ENCODE measurements at places on chromosomes 3 and 15. TPM values are rescaled to one million over a fixed set of nuclear protein-coding genes. Genes with fewer than 3 reads are reported as not detected.

GRCh38 chr3:174266476-174266875 lies 592.7 kb upstream of the NAALADL2 start:
- no peak for DNase-seq

Gene FAM219B
- total RNA-seq: 22.1 TPM

GRCh38 chr3:155110996-155111901 lies 31.1 kb downstream of the MME start:
- DNase-seq: peak; percentile 48

DNA sequence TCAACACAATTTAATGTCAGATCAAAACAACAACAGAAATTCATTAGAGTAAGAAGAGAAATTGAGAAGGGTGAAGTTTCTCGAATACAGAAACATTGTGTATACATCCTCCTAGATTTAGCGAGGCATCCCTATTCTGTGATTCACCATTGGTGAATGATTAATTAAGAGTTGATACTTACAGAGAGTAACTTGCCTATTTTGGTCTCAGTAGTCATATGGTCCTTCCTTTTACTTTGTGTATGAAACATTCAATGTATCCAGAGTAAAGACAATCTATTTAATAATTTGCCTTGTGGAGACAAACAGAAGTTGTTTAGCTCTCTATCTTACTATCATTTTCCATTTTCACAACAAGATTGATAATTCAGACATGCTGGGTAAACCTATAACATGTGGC lies 432.0 kb downstream of the ZPLD1 start:
- no peak for DNase-seq

- no peak for DNase-seq
Measured at GRCh38 chr3:171383206-171384018, 76.8 kb downstream of the TNIK start.

Gene WDR93
- not detected for total RNA-seq

Gene FXR1
- 192 TPM for total RNA-seq

Gene RBPMS2
- total RNA-seq: not detected

- DNase-seq: no peak
Measured at GRCh38 chr3:29763115-29763514, 482.2 kb downstream of the RBMS3 start.

DNA sequence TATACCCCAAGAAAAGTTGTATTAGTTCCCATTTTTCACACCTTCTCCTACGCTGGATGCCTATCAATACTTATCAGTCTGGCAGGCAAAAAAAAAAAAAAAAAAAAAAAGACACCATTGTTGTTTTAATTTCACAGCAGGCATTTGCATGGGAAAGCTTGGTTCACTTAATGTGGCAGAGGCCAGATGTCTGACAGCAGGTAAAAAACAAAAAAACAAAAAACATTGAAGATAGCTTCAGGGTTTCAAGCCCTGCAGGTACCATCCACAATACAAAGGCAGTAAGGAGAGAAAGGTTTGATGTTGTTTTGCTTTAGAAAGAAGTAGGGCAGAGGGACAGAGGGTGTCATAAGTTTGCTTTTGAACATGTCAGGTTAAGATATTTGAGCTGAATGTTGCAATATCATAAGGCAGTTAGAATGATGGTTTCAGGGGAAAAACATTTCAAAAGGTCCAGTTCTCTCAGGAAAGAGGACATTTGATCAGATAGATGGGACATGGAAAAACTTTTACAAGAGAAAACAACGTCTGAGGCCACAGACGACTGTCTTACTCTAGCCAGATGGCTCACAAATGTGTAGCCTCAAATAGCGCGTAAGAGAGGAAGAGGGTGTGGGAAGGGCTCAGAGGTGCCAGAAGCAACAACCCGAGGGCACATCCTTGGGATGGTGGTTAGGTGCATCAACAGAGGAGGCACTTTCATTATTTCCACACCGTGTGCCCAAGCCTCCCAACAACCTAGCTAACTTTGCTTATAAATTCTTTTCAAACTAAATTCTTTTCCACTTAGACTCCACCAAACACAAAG lies 25.7 kb downstream of the PCOLCE2 start:
- DNase-seq: no peak

DNA sequence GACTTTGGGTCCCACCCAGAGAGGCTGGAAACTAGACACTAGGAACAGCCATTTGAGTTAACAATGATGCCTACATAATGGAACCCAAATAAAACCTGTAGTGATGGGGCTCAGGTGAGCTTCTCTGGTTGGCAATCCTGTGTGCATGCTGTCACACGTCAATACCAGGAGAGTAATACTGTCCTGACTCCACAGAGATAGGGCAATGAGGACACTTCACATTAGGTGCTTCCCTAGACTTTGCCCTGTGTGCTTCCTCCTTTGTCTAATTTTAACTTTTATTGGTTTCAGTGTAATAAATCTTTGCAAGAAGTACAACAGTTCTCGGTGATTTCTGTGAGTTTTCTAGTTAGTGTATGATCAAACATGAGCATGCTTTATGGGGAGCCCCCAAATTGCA lies 281.8 kb upstream of the ARRDC4 start:
- no peak for DNase-seq

GRCh38 chr15:42616107-42616506 lies 40.7 kb downstream of the STARD9 start:
- no peak for DNase-seq

GRCh38 chr3:30356866-30357753 lies 249.3 kb upstream of the TGFBR2 start:
- no peak for DNase-seq

DNA sequence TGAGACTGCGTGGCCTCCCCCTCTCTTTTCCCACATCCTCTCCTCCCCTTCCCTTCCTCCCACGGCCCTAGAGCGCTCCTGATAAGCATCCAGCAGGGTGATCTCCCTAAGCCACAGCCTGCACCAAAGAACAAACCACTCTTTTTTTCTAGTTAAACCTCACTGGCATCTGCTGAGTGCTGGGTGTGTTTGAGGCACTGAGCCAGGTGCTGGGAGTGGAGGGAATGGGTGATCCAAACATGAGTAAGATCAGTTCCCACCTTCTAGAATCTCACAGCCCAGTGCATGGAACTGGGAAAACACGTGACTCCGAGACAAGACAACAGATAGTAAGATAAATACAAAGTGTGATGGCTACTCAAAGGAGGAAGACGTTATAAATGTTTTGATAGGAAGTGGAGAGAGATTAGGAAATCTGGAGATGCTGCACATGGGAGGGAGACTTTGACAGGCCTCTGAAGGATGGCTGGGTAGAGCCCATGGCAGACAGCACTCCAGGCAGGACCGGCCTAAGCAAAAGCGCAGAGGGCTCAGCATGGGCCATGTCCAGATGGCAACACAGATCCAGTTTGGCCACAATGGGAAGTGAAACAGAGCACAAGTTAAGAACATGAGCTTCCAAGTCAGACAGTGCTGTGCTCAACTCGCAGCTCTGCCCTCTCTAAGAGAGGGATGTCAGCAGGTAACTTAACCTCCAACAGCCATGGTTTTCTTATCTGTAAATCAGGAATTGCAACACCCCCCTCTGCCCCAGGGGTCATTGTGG lies 55.6 kb downstream of the CCR3 start:
- no peak for DNase-seq

- no peak for DNase-seq
Measured at GRCh38 chr3:139197251-139197650, 146.6 kb upstream of the MRPS22 start.

Gene SYNPR
- not detected for total RNA-seq

DNA sequence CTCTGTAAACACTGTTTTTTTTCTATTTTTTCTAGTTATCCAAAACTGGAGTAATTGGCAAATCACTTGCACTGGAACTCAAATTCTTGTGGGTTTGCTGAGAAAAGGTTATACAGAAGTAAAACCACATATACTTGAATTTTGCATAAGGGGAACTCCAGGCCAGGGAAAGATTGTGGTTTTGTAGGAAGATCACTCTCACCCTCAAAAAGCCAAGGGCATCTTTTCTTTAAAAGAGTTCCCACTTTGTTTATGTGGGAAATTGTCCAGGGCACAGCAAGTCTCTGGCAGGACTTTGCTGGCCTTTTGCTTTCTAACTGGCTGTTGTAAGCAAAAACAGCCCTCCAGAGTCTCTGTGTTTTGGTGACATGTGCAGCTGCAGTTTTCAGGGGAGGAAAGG lies 340.3 kb upstream of the RBMS3 start:
- no peak for DNase-seq

DNA sequence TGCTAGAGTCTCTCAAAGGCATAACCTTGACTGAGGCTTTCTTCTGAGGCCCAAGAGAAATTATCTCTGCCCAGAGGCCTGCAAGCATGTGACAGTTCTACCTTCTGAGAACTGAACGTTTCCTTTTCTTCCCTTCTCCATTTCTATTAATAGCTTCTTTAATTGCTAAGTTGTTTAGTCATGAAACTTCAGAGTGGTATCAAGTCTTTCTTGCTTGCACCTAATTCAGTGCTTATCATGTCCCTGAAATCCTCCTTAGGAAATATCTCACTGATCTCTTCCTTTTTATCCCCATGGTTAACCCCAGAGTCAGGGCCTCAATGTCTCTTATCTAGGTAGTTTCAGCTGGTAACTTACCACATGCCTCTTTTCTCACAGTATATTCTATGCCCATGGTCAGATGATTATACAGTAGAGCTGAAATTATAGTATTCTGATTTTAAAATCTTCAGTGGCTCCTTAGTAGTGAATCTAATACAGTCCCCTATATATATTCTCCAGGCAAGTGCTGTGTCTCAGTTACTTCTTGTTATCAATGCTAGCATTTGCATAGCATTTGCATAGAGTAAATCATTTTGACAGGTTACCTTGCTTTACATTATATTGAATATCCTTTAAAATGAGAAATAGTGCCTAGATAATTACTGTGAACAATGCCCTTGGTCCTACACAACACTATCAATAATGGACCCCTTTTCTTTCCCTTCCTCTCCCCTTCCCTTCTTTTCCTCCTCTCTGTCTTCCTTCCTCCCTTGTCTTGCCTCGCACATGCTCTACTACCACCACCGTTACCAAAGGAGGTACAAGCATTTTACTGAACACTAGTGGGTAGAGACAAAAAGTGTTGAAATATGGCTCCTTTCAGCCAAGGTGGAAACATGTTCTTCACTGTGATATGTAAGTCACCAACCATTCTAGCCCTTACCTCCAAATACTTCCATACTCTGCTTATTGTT lies 33.0 kb downstream of the KBTBD8 start:
- no peak for DNase-seq

GRCh38 chr3:116586285-116586944 lies 123.2 kb upstream of the TUSC7 start:
- no peak for DNase-seq

- no peak for DNase-seq
Measured at GRCh38 chr3:87179642-87180041, 47.5 kb upstream of the CHMP2B start.

Gene TRIM71
- not detected for total RNA-seq

Gene GUCA1C
- total RNA-seq: not detected

DNA sequence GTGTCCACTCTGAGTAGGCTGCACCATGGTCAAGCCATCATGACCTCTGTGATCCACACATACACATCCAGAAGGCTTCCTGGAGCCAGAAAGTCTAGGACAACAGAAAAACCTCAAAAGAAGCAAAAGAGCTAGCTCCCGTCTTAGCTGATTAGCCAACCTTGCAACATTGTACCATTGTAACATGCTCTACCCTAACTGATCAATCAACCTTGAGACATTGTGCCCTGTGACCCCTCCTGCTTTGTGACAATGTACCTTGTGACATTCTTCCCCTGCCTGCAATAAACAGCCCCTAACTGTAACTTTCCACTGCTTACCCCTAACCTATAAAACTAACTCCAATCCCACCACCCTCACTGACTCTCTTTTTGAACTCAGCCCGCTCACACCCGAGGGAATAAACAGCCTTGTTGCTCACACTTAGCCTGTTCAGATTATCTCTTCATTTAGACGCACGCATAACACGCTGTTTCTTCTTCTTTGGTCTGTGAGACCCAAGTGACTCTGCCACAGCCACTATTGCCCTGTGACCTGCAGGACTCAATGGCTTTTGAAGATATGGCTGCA lies 1104.6 kb downstream of the OTOL1 start:
- no peak for DNase-seq

DNA sequence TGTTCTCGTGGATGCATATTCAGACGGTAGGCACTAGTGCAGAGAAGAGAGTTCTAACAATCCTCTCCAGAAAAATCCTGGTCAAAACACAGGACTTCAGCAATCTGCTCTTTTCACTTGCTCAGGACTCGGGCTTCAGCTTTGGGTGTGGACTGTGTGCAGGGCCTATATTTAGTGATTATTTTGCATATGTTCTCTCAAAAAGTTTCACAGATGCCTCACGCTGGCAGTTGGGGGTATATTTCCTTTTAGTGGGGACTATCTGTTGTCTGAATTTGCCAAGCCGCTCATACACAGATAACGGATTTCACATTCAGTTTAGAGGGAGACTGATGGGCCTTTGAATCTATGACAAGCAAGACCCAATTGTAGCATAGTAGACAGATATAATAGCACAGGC lies 54.4 kb upstream of the LRRN1 start:
- no peak for DNase-seq

- no peak for DNase-seq
Measured at GRCh38 chr3:1294586-1294985, 201.8 kb downstream of the CNTN6 start.

Gene HAPLN3
- total RNA-seq: 71.3 TPM

- no peak for DNase-seq
Measured at GRCh38 chr3:27293939-27294338, 75.2 kb downstream of the NEK10 start.

DNA sequence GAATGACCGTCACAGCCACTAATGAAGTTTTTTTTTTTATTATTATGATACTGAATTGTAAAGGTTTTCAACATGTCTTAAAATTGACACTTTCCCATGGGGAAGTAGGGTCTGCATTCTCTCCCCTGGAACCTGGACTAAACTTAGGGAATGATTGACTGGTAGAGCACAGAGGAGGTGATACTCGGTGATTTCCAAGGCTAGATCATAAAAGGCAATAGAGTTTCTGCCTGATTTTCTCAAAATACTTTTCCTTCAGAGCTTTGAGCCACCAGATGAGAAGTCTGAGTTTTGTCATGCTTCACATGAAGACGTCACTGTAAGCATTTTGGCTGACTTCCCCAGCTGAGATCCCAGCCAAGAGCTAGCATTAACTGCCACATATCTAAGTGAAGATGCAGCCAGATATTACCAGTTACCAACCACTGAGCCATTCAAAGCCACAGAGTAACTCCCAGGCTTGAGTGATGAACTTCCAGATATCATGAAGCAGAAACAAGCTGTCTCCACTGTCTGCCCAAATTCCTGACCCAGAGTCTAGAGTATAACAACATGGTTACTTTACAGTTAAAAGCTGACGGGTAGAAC lies 105.8 kb downstream of the LSAMP start:
- no peak for DNase-seq

DNA sequence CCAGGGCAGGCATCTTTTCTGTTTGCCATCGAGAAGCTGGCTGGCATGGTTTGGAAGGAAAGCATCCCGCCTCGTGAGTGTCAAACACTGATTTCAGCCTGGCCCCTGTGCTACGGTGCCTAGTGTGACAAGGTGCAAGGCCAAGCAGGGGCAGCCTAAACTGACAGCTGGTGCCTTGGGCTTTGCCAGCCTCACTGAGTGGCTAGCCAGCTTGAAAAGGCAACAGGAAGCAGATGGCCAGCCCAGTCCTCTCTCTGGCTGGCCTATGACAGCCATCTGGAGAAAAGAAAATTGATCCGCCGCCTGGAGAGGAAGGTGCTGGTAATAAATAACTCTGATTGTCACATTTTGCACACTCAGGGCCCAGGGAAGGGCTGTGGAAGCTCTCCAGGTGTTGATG lies 52.2 kb downstream of the C3orf85 start:
- no peak for DNase-seq

Gene SENP8
- total RNA-seq: not detected

Gene C2CD4B
- not detected for total RNA-seq

Gene SEMA5B
- not detected for total RNA-seq

Data from CD8-positive, alpha-beta T cell (primary cell).